Left ventricle myocardium inferior (tissue), 1 donor: ENCODE measurements at places on chromosomes 5 and 9. TPM values are rescaled to one million over a fixed set of nuclear protein-coding genes. Genes with fewer than 3 reads are reported as not detected.

DNA sequence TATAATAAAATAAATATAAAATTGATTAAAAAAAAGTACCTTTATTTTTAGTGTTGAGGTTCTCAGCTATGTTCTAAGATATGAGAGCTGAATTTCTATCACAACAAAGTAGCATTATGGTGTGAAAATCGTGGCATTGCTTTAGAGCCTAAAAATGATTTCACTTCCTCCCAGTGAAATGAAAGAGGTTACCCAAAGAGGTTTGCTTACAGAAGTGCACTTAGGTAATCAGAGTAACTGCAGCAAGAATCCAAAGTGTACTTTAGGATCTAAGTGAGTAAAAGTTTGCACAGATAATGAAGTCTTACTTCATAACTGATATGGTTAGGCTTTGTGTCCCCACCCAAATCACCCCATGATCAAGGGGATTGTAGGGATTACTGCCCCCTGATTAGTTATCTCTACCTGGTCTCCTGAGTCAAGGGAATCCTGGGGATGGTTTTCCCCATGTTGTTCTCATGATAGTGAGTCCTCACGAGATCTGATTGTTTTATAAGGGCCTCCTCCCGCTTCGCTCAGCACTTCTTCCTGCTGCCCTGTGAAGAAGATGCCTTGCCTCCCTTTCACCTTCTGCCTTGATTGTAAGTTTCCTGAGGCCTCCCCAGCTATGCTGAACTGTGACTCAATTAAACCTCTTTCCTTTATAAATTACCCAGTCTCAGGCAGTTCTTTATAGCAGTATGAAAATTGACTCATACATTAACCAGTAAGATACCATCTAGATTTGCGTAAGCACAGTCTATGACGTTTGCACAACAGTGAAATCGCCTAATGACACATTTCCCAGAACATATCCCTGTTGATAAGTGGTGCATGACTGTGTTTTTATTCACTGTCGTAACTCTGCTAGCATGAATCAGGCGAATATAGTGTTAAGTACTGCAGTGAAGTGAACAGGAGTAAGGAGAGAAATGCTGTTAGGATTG is 40.3 kb upstream of the LRRC70 start:
- DNase-seq: no peak
- no peak overlapping the region for H3K4me3 ChIP-seq
- H3K4me1 ChIP-seq: no peaks in the 10 kb centered on the region
- H3K27me3 ChIP-seq: no peaks in the 10 kb centered on the region
- H3K36me3 ChIP-seq: peaks cover 31% of the 10 kb centered on the region

The ZNF354B gene
- 7.2 TPM for total RNA-seq

The PCDHB13 gene
- total RNA-seq: 2.5 TPM

The GRXCR2 gene
- total RNA-seq: 1.1 TPM

GRCh38 chr5:85000671-85001070 is 616.0 kb upstream of the EDIL3 start:
- no peaks in the 10 kb centered on the region for H3K36me3 ChIP-seq
- DNase-seq: no peak
- no peak overlapping the region for H3K27ac ChIP-seq
- no peaks in the 10 kb centered on the region for H3K4me1 ChIP-seq

- H3K27me3 ChIP-seq: no peaks in the 10 kb centered on the region
- peaks cover 8% of the 10 kb centered on the region for H3K4me1 ChIP-seq
- DNase-seq: no peak
- no peak overlapping the region for H3K4me3 ChIP-seq
- H3K27ac ChIP-seq: peak overlapping the region; percentile 48
Measured at GRCh38 chr5:82447913-82448312, 169.8 kb upstream of the RPS23 start.

DNA sequence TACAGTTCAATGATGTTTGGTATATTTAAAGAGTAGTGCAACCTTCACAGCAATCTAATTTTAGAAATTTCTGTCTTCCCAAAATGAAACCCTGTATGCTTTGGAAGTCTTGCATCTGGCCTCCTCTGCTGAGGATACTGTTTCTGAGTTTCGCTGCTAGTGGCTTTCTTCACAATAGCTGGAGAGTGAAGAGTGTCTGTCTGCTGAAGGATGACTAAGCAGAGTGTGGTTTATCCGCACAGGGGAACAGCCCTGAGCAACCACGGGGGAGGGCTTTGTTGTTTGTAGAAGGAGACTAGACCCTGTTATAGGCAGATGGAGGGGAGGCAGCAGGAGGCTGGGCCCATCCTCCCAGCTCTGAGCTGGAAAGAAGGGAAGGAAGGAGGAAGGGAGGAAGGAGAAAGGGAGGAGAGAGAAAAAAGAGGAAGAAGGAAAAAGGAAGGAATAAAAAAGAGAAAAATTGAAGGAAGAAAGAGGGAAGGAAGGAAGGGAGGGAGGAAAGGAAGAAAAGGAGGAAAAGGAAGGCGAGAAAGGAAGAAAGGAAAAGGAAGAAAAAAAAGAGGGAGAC is 10.5 kb upstream of the IRX2 start:
- no peak overlapping the region for H3K27ac ChIP-seq
- no peak overlapping the region for H3K4me3 ChIP-seq

- DNase-seq: no peak
- no peaks in the 10 kb centered on the region for H3K4me1 ChIP-seq
- no peaks in the 10 kb centered on the region for H3K36me3 ChIP-seq
Measured at GRCh38 chr5:77017668-77018067, 12.5 kb upstream of the AGGF1 start.

The C5orf24 gene
- 24.9 TPM for total RNA-seq
